NCI-H2029 treated with DMSO at 0.1 percent for 48 hours (cell line): ENCODE measurements at places on chromosomes 1 and 21.

- no peak for DNase-seq
These were observed 23.6 kb downstream of the COL6A2 start for GRCh38 chr21:46121286-46122221.

GRCh38 chr1:99270646-99271045, 6.4 kb downstream of the PLPPR4 start:
- DNase-seq = no peak

- DNase-seq = no peak
These were observed 237.1 kb downstream of the USH2A start for GRCh38 chr1:216186141-216186540.

GRCh38 chr1:207849016-207849415, 61.9 kb downstream of the CD34 start:
- no peak for DNase-seq

- no peak for DNase-seq
These were observed 361.4 kb downstream of the HLX start for GRCh38 chr1:221240690-221241089.

GRCh38 chr1:183032122-183032921, 9.1 kb downstream of the LAMC1 start:
- DNase-seq = no peak

- DNase-seq = peak; percentile 41
These were observed 71.0 kb downstream of the HIVEP3 start for GRCh38 chr1:41847733-41848132.

GRCh38 chr1:244980605-244981004, 116.3 kb upstream of the HNRNPU start:
- DNase-seq = no peak

DNA sequence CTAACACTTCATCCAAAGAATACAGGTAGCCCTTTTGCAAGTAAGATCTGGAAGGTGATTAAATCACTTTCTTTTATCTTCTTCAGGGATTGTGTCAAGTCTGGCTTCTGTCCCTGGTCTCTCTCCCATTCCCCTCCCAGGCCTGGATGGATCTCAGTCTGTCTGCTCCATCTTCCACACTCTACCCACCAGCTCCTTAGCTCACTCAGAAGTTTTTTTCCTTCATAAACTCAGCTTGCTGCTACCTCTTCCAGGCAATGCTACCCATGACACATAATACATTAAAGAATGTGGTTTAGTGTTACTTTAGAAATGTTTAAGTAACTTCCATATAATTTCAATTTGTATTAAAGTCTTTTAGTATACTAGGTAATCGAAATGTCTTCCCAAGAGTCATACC, 133.1 kb downstream of the AKT3 start:
- DNase-seq = no peak

GRCh38 chr1:17067069-17067426, 13.2 kb upstream of the SDHB start:
- no peak for DNase-seq

DNA sequence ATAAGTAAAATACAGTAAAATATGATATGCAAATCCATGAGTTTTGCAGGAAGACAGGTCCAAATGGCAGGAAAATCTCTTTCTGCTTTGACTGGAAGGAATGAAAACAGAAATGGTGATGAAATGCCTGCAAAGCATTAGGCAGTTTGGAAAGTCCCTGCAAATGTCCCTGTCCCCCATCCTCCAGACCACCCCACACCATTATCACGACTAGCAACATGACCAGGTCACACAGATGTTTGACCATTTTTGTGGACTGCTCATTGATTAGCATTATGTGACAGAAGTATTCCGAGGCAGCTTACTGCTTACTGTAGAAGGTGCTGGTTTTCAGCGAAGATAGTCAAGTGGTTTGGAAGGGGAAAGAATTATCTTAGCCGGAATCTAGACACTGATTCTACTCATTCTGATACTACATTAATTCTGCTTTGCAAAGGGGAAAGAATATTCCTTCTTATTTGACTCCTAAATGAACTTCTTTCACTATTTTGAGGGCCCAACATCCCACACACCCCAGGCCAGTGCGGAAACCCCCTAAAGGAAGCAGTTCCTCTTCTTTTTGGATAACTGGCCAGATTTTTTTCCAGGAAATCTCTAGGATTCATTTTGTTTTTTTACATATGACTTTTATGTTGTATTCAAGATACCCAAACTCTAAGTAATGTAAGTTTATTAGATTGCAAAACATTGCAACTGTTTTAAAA, 9.5 kb upstream of the CR2 start:
- DNase-seq = no peak

DNA sequence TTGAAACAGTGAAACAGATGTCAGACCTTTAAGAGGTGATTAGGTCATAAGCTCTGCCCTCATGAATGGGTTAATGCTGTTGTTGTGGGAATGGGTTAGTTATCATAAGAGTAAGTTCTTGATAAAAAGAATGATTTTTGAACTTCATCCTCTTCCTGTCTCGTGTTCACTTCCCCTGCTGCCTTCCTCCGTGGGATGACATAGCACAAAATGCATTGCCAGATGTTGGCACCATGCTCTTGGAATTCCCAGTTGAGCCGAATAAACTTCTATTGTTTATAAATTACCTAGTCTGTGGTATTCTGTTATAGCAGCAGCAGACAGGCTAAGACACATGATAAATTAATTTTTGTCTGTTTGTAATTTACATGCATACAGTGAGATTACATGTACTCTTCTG, 112.0 kb upstream of the LRRC7 start:
- DNase-seq = no peak

DNA sequence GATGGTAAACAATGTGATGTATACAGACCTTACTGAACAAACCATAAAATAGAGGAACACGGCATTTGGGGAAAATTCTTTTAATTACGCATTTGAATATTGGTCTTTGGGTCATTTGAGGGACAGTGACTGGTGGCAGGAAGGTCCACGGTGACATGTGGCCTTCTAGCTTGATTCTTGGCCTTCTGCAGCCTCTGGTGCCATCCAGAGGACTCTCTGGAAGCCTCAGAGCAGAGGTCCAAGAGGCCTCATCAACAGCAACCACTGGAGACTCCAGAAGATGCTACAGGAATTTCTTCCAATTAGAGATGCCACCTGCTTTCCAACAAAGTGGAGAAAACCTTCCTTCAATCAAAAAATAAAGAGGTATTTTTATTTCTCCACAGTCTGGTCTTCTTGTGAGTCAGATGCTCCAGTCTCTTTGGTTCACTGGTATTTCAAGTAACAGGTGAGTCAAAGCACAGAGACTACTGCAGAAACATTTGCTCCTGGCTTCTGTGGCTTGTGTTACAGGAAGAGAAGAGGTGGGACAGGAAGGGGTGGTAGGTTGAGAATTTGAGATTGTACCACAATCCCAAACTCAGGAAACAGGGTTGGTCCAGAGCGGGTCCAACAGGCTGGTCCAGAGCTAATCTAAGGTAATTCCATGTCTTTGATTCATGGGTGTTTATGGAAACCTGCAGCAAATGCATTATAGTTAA, 2.7 kb upstream of the F5 start:
- DNase-seq = no peak

DNA sequence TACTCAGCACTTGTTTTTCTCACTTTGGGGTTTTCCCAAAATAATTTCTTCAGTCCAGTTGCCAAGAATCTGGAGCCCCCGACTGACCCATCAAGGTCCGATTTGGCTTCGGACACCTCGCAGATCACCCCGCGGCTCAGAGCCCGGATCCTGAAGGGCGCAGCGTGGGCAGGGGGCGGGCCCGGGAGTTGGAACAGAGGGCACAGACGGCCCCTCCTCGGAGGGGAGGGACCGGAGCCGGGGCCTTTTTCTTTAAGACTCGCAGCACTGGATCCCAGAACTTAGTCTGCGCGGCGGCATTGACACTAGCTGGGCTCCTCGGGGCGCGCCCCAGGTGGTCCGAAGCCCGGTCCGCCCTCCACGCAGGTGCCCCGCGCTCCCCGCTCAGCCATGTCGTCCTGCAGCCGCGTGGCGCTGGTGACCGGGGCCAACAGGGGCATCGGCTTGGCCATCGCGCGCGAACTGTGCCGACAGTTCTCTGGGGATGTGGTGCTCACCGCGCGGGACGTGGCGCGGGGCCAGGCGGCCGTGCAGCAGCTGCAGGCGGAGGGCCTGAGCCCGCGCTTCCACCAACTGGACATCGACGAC, at the start of gene CBR3:
TSS of gene CBR3 (plus strand) at position 277 of the 588 bp plus-strand sequence. CDS start at position 391, 114 bp downstream.
- no peak for DNase-seq

DNA sequence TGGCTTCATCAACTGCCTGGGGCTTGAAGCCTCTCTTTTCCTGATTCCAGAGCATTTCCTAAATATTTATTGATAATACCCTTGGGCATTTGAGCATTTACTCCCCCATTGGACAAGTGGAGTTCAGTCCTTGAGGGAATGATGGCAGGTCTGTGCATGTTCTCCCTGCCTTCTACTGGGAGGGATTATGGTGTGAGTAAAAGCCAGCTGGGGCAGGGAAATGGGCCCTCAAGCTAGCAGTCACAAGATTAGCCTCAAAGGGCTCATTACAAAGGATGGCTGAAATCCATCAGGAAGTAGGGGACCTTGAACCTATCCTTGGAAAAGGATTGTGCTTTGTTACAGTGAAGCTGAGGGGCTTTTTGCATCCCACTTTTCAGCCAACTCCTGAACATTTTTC, 24.2 kb upstream of the OSBPL9 start:
- DNase-seq = no peak

DNA sequence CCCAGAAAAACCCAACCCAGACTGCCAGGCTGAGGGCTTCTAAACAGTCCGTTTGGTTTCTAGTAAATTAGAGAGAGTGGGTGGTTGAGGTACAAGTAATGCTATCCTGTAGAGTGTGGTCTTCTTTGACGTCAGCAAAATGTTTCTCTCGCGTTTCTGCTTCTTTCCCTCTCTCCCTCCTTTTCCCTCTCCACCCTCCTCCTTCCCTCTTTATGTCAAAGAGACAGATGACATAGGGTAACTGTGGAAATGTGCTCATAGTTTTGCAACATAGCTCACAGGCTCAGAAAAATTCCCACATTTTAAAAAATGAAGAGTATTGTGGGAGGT, 158.3 kb downstream of the TOMM20 start:
- DNase-seq = no peak

DNA sequence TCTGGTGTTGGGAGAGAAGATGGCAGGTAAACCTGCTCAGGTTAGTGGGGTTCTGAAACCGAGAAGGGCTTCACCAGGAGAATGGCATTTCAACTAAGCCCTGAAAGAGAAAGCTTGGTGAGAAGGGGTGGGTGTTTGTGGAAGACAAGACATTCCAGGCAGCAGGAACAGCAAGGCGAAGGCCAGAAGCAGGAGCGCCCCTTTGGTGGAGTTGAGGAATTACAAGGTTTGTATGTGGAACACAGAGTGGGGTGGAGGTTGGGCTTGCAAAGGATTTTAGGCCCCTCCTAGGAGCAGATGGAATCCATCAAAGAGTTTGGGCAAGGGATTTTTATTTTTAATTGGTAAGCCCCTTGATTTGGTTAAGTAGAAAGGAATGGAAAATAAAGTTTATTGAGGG, 24.8 kb upstream of the ELOA start:
- no peak for DNase-seq

- no peak for DNase-seq
These were observed 32.8 kb upstream of the RNF11 start for GRCh38 chr1:51203121-51203873.

DNA sequence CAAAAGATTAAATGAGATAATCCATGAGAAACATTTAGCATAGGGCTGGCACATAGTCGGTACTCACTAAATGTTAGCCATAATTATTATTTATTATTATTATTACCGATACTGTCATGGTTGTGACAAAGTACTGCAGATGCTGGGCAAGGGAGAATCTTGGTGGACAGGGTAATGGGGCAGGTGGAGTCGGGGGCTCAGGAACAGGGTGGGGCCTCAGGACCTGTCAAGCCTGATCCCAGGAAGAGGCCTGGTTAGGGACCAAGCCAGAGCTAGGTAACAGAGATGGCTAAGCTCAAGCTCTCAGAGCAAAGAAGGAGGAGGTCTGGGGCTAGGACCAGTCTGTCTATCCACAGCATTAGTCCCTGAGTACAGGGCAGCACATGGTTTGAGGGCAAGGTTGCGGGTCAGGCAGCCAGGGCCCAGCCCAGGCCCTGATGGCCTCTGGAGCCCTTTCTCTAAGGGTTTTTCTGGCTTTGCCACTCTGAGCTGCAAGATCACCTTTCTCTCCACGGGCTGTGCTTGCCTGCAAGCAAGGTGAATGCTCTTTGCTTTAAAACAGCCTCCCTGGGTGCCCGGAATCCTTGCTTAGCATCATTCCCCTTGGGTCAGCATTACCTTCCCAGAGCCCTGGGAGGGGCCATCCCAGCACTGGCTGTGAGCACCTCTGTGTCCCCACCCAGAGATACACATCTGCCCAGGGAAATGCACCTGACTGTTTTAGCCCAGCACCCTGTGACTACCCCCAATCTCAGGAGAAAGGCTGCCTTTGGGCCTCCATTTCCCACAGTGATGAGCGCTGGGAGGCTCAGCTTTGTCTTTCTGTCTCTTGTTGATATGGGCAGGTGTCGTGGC, 572.0 kb downstream of the PTPRU start:
- no peak for DNase-seq

GRCh38 chr21:46189213-46189958, 5.1 kb upstream of the SPATC1L start:
- DNase-seq = no peak

DNA sequence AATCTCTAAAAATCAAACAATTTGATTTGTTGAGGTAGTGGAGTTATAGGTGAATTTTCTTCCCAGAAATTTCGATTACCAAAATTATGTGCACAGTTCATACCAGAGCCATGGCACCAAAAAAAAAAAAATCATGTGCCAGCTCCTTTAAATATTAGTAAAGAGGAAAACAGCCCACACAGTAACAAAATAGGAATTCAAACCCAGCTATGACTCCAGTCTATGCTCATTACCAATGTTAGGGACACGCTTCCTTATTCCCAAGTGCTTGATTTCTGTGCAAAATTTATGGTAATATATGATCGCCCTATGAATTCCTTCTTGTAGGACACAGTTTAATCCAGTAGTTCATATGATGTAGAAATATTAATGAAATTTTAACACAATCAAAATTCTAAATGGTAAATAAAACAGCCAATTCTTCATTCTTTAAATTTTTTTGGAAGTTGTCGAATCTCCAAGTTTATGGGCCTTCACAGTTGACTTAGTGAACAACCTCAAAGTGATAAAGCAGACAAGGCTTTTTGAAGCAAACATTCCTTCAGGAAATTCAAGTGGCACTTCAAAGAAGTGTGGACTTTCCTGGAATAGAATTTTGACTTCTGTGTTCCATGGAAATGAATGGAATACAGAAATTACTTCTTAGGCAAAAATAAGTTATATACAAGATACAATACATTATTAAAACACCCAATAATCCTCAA, 1.9 kb downstream of the TOR1AIP2 start:
- no peak for DNase-seq

DNA sequence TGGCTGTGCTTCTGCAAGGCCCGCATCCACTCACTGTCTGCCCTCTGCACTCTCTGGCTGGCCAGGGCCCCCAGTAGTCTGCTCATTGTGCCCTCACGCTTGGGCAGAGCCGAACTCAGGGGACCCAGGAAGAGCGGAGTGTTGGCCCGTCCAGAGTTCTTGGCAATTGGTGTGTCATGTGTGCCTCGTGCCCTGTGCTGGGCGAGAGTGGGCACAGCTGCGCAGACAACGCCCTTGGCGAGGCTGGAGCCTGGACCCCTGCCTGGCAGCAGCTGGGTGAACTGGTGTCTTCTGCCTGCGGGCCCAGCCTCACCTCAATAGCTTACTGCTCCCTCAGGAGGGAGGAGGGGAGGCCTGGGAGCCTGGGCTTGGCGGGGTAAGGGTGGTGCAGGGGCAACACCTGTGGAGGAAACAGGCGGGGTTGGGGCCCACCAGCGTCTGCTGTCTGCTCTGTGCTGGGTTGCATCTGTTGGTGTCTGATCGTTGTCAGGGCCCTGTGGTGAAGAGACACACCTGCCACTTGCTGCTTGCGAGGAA, 2.1 kb downstream of the GUK1 start:
- no peak for DNase-seq

- no peak for DNase-seq
These were observed 22.9 kb upstream of the IKBKE start for GRCh38 chr1:206447422-206447765.
